Muscle of leg (tissue), 16 donors: ENCODE measurements at places on chromosomes 7 and 10.

- DNase-seq = peak; percentile 75
Observed at GRCh38 chr7:157397731-157398691, 61.2 kb downstream of the DNAJB6 start.

DNA sequence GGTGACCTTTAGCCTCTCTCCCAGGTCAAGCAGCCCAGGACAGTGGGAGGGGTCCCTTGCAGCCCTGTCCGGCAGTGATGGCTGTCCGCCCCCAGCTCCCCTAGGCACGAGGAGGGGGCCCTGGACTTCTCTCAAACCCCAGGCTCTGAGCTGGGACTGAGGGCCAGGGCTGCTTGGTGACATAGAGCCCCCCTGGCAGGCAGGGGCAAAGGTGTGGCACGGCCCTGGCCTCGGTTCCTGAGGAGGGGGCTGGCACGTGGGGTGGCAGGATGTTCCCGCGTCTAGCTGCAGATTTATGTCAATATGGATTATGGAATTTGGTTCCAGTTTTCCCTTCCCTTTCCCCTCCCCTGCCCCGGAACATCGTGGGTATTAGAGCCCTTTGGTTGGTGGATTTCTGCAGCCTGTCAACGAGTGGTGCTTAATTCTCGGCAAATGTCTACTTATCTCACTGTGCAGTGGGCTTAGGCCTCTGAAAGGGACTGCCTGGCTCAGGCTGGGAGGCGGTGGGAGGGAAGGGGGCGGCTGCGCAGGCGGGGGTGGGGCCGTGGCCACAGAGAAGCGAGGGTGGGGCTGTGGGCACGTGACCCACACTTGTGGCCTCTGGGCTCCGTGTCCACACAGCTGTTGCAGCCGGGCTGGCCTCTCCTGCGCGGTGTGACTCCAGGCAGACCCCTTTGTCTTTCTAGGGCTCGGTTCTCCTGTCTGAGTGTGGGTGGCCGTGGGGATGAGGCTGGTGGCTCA, 19.3 kb downstream of the UNCX start:
- DNase-seq = peak; percentile 46

DNA sequence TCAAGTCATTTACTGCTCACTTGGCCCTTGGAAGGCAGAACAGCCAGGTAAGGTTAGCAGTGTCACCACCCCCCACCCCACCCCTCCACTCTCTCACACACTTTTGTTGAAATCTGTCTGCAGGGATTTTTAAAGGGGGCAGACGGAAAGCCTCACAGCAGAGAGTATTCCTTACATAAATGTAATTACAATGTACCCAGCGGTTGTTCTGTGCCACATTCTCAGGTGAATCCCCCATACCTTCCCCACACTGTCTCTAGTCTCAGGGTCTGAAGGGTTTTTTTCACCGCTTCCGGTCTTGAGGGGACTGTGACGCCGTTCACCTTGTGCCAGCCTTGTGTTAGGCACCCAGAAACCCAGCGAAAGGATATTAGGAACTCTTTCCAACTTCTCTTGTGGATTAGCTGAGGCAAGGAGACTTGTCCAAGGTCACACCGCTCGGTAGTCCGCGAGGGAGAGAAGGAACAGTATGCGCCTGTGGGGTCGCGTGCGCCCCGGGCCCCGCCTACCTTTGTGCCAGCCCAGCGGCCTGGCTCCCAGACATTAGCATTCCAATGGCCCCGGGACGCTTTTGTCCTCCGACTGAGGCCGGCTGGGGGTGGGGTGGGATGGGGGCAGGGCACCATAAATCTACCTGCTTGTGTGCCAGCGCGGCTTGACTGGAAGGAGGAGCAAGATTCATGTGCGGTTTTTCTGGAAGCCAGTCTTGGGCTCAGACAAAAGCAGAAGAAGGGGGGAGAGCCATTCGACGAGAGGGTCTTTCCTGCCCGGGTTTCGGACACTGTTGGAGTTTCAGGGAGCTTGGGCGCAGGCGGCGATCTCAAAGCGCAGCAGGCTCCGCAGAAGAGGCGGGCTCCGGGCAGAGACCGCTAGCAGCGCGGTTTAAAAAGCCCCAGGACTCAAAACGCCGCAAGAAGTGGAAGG, 4.5 kb downstream of the NEUROG3 start:
- DNase-seq = no peak

DNA sequence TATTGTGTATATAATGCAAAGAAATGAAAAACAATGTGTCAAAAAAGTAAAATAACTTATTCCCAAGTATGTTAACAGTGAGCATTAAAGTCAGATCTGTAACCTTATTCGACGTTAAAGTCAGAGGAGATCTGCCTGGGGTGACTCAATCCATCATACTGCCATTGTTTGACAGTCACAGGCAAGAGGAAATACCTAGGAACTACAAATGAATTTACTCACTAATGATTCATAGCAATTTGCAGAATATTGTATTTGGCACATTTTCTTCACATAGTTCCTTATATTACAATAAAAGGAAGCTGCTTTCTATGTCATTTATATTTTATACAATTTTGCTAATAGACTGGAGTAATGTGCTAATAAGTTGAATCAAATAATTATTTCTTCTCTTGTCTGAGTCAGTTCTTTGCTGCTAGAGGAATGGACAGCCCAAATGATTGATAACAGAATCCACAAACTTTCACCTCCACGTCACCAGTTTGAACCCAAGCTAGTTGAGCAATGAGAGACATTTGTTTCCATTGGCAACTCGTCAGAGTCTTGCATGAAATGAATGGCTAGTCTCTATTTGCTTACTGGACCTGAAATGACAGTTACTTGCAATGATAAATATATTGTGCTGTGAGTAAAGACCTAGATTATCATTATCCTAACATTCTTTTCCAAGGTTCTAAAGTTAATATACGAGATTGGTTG, 48.5 kb upstream of the TMEM106B start:
- no peak for DNase-seq

DNA sequence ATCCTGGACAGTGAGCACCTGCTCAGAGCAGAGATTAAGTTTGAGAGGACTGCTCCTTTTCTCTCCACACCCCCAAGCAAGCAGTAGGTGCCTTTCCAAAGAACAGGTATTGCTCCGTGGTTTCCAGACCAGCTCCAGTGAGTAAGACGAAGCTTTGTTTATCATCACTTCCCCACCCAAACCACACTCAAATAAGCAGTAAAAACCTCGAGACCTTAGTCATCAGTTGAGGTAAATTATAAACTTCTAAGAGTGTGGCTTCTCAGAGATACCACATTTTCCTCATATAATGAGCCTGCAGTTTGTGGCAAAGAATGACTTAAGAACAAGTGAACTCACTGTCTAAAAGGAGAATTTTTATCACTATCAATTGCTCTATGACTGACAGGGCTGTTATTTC, 50.0 kb upstream of the GRB10 start:
- no peak for DNase-seq
